ENCODE measurements at places on chromosomes 16 and 17.

DNA sequence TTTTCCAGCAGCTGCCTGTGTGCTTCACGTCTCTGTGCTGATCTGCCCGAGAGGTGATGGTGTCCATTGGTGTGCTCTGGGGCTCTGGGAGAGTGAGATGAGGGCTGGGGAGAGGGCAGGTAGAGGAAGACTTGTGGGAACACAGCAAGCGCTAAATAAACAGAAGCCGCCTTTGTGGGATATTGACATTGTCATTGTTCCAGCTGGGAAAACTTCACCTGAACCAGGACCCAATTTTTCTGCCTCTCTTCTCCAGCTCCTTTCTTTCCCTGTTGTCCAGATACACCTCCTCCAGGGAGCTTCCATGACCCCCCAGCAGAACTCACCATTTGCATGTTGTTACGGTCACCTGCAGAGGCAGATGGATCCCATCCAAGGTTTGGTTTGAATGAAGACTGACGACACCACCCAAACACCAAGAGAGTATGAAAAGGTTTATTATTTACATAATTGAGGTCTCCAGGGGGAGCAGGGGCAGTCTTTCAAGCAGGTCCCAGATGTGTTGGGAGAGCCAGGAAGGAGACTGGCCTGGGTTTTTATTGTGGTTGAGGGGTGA lies 3.6 kb upstream of the ITGA3 start:
- no peak for DNase-seq

GRCh38 chr17:300881-301280 lies 51.7 kb downstream of the RPH3AL start:
- DNase-seq = no peak

DNA sequence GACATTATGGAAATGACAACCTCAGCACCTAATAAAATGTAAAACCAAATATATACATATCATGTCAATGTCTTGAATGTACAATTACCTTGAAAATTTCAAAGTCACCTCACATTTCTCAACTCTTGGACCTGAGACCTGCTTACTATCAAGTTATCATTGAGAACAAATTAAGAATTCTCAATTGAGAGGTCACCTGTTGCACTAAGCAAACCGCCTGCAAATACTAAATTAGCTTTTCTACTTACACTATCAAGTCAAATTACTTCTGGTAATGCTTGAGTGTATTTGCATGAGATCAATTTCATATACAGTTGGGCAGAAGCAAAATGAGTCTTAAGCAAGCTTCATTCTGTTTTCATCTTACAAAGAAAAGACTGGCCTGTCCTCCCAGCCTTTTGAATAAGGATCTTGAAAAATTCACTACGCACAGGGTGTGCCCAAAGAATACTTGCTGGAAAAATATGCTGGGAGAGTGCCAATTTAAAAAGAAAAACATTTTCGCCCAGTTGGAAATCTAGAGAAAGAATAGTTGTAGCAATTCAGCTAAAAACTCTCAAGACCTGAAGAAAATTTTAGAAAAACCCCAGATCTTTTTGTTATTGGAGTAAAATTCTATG lies 35.7 kb downstream of the KANSL1 start:
- DNase-seq = peak; percentile 31

DNA sequence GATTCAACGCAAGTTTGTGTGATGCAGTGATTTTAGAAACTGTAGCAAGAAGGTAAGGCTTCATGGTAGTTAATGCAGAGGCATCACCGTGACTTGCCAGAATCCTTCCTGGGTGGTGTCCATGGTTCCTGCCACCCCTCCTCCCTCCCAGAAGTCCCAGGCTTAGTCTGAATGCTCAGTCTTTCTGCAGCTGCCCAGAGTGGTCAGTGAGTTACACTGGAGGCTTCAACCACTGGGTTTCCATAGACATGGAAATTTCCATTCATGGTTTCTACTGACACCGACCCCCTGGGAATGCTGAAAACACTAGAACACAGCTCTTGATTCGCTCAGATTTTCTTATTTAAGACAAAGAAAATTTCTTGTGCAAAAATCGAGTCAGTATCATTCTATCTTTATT lies 159.4 kb upstream of the HSBP1 start:
- no peak for DNase-seq

DNA sequence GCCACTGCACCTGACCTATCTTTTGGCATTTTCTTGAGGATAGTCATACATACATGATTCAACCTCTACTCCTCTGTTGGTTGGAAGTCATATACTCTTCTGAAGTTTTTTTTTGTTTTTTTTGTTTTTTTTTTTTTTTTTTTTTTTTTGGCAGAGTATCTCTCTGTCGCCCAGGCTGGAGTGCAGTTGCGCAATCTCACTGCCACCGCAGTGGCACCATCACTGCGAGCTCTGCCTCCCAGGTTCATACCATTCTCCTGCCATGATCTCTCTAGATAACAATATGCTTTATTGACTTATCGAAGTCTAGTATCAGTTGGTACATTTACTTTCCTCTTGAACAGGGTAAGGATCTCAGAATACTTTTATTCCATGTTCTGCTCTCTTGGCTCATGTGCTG lies 224.2 kb upstream of the WSCD1 start:
- no peak for DNase-seq
